Heart left ventricle (tissue), 16 donors: ENCODE measurements at places on chromosomes 13 and 19.

- no peak overlapping the region for H3K4me3 ChIP-seq
- DNase-seq, result no peak
- H3K27ac ChIP-seq, result peak overlapping the region; percentile 24
- H3K4me1 ChIP-seq, result peaks cover 21% of the 10 kb centered on the region
These were observed 54.5 kb upstream of the GPI start for GRCh38 chr19:34310494-34310981.

DNA sequence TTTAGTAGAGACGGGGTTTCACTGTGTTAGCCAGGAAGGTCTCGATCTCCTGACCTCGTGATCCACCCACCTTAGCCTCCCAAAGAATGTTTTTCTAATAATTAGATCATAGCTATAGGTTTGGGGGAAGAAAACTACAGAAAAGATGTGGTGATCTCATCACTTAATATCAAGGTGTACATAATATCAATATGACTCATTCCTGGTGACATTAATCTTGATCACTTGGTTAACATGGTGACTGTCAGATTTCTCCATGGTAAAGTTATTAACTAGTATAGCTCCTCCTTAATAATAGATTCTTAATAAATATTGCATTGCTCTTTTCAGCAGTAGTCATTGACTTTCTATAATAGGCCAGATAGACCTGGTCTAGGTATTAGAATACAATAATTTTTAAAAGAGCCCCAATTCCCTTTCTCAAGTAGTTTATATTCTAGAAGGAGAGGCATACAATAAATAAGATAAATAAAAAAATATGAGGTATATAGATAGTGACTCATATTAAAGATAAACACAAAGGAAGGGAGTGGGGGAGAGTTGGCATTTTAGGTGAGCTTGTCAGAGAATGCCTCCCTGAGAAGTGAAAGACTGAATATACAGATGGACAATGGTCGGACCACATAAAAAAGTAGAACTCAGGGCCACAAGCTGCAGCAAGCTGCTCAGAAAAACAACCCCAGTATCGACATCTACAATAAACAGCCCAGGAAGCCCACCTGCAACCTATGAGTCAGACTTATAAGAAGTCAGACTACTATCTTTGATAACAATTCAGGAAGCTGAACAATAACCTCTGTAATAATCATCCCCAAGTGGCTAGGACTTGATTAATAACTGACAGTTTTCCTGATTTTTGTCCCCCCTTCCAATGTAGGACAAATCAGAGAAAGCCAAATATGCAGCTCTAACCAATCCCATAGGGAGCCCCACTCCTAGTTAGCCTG, 210.8 kb downstream of the RFC3 start:
- H3K4me1 ChIP-seq, result no peaks in the 10 kb centered on the region
- H3K27ac ChIP-seq, result no peak overlapping the region
- no peaks in the 10 kb centered on the region for H3K27me3 ChIP-seq
- H3K36me3 ChIP-seq, result no peaks in the 10 kb centered on the region
- no peak for DNase-seq

DNA sequence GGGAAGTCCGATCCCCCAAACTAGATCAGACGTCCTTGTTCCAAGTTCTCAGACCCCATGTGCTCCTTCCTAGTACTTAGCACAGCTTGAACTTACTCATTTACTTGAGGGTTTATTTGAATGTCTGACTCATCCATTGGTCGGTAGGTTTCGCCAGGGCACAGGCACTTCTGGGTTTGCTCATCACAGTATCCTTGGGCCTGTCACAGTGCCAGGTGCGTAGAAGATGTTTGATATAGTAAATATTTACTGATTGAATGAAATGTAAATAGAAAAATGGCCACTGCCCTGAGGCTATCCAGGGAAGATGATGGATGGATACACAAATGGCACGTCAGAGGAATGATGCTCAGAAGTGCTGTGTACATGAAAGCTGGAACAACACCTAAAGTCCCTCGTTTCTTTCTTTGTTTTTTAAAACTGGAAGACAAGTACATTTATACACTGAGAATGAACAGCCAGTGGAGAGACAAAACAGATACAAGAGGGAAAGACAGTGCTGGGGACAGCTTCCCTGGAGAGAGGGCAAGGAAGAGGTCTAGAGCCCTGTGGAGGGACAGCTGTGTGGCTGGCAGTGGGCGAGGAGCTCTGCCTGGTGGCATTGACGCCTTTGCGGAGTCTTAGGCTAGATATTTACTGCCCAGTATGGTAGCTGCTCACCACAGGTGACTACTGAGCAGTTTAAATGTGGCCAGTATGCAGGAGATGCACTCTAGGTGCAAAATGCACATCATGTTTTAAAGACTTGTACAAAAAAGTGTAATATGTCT, 31.2 kb upstream of the KL start:
- no peak overlapping the region for H3K27ac ChIP-seq
- H3K36me3 ChIP-seq, result no peaks in the 10 kb centered on the region
- H3K27me3 ChIP-seq, result no peaks in the 10 kb centered on the region
- DNase-seq, result no peak

DNA sequence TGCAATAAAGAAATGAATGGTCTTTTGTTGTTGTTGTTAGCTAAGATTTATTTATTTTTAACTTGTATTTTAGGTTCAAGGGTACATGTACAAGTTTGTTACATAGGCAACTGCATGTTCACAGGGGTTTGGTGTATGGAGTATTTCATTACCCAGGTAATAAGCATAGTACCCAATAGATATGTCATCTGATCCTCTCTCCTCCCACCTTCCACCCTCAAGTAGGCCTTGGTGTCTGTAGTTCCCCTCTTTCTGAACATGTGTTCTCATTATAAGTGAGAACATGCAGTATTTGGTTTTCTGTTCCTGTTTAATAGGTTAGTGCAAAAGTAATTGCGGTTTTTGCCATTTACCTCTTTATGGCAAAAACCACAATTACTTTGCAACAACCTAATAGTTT, 554.1 kb downstream of the TBC1D4 start:
- H3K27me3 ChIP-seq, result no peaks in the 10 kb centered on the region
- H3K27ac ChIP-seq, result no peak overlapping the region
- DNase-seq, result no peak
- H3K4me3 ChIP-seq, result no peak overlapping the region

DNA sequence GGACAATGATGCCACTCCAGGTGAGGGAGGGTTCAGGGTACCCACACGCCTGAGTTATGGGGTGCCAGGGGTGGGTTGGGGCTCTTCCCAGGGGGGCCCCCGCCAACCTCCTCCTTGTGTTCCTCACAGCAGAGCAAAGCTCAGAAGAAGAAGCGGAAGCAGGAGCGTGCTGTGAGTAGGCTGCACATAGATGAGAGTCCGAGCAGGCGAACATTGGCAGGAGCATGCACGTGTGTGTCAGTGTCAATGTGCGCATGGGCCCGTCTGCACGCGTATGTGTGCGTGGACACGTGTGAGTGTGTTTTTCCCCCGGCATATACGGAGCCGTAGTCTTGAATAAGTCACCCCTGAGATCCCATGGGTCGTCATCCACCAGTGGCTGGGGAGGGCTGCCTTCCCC, 12.4 kb upstream of the USE1 start:
- no peak overlapping the region for H3K27ac ChIP-seq
- no peaks in the 10 kb centered on the region for H3K27me3 ChIP-seq
- no peak for DNase-seq

GRCh38 chr13:20124303-20124702, 36.5 kb downstream of the GJA3 start:
- no peak overlapping the region for H3K27ac ChIP-seq
- H3K4me3 ChIP-seq, result no peak overlapping the region
- H3K27me3 ChIP-seq, result peaks cover 11% of the 10 kb centered on the region
- no peaks in the 10 kb centered on the region for H3K36me3 ChIP-seq
- H3K4me1 ChIP-seq, result peaks cover 37% of the 10 kb centered on the region
- DNase-seq, result no peak
